Stimulated activated CD8-positive, alpha-beta memory T cell treated with anti-CD3 and anti-CD28 coated beads, Interleukin-15, amount 100 ng/mL, for 24 hours (primary cell): ENCODE measurements at places on chromosomes 4 and X.
A peak's percentile ranks its signal among the peaks of the same experiment; 100 is the strongest.

GRCh38 chrX:38516196-38516774 lies 45.1 kb upstream of the TSPAN7 start:
- no peak for DNase-seq

- peak; percentile 10 for DNase-seq
Observed at GRCh38 chr4:8409264-8410065, 31.1 kb downstream of the ACOX3 start.

DNA sequence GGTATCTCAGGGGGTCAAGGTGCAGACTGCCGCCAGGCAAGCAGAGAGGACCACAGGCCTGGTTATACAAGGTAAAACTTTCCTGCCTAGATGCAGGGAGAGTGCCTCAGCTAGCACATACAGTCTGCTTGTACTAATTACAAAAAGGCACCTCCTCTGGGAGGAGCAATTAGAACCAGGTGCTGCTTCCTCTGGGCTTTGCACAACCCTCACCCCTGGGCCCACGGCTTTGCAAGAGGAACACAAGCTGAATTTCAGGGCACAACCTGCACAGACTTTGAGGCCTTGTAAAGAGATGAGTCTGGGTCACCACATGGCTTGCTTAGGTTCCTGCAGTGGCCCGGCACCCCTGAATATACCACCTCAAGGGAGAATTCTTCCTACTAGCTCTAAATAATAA lies 9.2 kb upstream of the CITED1 start:
- no peak for DNase-seq

- no peak for DNase-seq
Observed at GRCh38 chr4:82382751-82383150, 9.0 kb upstream of the HNRNPD start.

- DNase-seq = no peak
Observed at GRCh38 chr4:1983846-1984405, 24.8 kb downstream of the NELFA start.

GRCh38 chrX:13658602-13659001 lies 5.7 kb downstream of the TCEANC start:
- no peak for DNase-seq

- DNase-seq = peak; percentile 55
Observed at GRCh38 chr4:52038103-52038912, at the start of gene SGCB. TSS of gene SGCB (minus strand) at chr4:52038299. CDS start at chr4:52038259, 40 bp downstream.

GRCh38 chr4:72449705-72450104 lies 119.3 kb downstream of the ADAMTS3 start:
- no peak for DNase-seq

DNA sequence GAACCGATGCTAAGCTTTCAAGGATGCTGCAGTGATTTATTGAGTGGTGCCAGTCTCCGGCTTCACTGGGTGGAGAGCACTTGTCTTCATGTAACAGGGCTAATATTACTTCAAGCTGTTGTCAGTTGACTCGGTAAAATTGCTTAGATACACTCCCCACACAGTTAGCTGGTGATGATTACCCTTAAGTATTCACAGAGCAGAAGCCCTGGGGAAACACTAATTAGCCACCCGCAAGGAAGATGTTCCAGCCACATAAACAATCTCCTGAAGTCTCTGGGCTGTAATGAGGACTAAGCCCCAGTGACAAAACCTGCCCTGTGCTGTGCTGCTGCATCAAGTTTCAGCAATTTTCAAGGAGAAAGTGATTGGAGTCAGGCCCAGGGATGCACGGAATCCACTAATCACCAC lies 37.3 kb upstream of the GK2 start:
- no peak for DNase-seq

DNA sequence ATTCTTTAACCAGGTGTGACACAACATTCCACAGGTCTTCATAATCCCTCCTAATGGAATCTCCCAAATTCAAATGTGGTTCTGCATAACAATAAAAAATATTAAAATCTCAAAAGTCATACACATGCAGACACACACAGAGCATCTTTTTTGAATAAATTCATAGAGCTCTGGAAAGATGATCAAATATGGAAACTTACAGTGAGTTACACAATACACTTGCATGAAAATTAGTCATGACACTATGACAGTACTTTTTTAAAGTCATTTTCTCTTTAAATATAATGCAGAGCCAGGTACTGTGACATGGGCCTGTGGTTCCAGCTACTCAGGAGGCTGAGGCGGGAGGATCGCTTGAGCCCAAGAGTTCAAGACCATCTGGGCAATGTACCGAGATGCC lies 38.9 kb downstream of the DDX60L start:
- no peak for DNase-seq

DNA sequence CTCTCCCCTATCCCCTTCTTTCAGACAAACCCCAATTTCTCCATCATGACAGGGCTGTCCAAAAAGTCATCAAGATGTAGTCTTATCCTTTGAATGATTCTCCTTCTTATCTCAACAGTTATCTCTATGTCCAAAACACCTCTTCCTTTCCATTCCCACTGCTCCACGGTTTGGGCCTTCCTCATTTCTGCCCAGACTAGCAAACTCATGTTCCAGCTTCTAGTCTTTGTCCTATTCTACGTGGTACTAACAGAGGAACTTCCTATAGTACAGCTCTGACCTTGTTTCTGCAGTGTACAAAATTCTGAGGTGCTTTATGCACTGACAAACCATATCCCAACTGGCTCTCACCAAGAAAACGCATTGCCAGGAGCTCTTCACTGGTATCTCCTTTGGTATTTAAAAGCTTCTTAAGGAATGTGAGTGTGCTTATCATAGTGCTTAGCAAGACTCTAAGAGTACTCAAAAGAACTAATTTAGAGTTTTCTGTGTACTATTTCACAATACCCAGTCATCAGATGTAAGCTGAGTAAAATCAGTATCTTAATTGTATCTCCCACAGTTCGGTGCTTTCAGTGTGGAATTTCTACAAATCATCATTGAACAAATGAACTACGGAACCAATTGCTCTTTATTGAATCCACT lies 65.5 kb downstream of the MAML3 start:
- DNase-seq = no peak

GRCh38 chrX:29376584-29376983 lies 789.3 kb downstream of the IL1RAPL1 start:
- DNase-seq = no peak

DNA sequence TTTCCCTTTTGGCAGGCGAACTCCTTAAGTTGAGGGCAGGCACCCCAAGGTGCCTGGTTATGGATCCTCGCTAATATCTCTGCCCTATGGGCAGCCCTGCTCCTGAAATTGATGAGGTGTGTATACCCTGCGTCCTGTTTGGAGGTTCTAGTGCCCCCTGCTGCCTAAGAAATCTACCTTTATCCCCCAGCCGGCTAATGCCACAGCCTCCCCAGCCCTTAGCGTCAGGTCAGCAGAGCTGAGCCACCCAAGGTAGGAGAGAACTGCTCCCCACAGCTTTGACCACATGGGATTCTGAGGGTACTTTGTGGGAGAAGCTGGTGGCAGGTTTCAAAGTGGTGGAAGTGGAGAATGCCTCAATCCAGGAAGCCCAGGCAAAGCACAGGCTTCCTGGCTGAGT lies 50.8 kb downstream of the ANAPC4 start:
- no peak for DNase-seq

GRCh38 chrX:153969125-153969903 lies 2.3 kb downstream of the HCFC1 start:
- DNase-seq = no peak

DNA sequence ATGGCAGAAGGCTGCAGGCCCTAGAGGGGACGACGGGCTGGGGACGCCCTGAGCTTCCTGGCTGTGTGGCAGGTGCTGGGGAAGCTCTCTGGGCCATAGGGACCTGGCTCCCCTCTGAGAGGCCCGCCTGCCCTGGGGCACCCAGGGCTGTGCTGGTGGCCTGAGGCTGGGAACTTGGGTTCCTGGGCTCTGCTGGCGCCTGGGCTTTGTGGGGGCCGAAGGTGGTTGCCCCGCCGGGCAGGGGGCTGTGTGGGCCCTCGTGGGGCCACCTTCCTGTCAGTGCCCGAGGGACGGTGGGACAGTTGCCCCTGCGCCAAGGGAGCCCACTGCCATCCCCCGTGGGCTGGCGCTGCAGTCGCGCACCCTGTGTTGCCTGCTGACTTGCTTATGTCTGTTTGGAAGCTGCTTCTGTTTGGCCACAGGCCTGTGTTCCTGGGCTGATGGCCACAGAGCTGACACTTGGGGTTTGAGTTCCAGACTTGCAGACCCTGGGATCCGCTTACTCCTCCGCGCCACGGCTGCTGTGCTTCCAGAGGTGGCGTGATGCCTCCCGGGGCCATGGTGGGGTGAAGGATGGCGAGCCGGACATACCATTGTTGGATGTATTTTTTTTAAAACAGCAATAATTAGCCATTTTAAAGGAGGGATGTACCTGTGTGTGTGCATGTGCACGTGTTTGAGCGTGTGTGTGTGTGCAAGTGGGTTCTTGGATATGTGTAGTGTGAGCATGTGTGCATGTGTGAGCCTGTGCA lies 8.5 kb downstream of the NAT8L start:
- DNase-seq = no peak

GRCh38 chr4:1376841-1377605 lies 29.2 kb downstream of the NKX1-1 start:
- DNase-seq = no peak

DNA sequence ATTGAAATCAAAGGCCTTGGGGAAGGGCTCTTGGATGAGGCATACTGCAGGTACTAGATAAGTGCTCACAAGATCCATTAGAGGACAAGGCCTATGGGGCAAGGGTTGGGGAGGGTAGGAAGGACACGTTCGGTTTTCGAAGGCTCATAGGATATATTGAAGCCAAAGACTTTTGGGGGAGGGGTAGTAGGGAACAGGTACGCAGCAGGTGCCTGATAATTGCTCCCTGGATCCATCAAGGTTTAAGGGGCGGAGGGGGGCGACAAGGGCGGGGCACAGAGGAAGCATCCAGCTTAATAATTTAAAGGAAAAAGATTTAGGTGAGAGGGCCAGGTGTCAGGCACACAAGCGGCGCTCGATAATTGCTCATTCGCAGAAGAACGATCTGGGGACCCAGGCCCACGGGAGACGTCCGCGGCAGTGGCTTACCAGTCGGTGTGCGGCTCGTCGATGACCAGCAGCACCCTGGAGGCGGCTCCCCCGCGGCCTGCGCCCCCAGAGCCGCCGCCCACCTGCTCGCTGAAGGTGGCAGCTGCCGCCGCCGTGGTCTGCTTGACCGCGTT lies 653 bp downstream of the SYN1 start:
- no peak for DNase-seq

GRCh38 chr4:52052475-52052780 lies 1.3 kb downstream of the SPATA18 start:
- DNase-seq = no peak

DNA sequence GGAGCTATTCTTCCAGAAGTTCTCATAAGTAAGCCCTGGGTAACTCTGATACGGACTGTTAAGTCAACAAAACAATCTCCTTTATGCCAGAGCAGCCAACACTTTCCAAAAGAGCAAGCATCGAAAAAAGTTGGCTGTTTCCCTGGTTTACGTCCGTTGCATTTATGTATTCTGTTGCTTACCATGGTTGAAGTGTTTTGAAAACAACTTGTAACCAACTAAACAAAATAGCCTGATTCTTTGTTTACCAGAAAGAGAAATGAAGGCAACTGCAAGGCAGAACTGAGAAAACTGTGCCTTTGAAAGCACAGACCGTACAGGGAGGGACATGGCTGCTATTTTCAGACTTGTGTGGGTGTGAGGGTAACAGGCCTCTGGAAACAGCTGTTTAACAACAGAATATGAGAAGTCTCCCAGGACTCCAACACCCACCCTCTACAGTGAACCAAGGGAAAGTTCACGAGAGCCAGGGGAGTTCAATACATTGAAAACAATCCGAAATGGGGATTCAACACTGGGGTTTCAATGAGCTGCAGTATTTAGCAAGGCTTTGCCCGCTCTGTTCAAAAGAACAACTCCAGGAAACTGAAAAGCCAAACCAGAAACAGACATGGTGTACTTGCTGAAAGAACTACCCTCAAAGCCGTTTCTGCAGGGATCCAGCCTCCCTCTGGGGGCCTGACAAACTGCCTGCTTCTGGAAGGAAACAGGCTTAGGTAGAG lies 95.8 kb upstream of the EGFL6 start:
- DNase-seq = no peak

GRCh38 chr4:47926667-47927258 lies 12.4 kb upstream of the NFXL1 start:
- DNase-seq = no peak

DNA sequence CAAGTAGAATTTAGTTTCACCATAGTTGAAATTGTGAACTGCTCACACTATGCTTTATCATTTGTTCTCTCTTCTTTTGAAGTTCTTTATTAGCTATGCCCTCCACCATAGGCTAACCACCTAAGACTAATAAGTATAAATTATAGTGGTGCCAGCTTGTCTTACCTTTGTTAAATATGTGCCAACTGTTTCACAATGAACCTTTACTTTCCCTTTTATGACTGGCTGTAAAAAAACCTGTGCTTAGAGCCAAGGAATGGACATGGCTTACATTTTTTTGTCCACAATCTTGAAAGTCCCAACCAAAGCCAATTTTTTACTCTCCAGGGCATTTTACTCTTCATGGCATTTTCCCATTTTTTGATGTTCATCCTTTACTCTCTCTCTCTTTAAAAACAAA lies 123.5 kb upstream of the LEF1 start:
- DNase-seq = no peak

GRCh38 chr4:43471950-43472349 lies 579.4 kb downstream of the GRXCR1 start:
- DNase-seq = no peak

GRCh38 chr4:76550966-76551780 lies 116.1 kb downstream of the SHROOM3 start:
- no peak for DNase-seq

DNA sequence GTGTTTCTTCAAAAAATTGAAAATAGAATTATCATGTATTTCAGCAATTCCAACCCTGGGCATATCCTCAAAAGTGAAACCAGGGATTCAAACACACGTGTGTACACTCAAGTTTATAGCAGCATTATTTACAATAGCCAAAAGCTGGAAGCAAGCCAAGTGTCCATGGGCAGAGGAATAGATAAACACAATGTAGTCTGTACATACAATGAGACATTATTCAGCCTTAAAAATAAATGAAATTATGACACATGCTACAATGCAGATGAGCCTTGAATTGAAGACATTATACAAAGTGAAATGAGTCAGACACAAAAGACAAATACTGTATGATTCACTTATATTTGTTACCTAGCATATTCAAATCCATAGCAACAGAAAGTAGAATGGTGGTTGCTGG lies 853.4 kb downstream of the STIM2 start:
- no peak for DNase-seq

DNA sequence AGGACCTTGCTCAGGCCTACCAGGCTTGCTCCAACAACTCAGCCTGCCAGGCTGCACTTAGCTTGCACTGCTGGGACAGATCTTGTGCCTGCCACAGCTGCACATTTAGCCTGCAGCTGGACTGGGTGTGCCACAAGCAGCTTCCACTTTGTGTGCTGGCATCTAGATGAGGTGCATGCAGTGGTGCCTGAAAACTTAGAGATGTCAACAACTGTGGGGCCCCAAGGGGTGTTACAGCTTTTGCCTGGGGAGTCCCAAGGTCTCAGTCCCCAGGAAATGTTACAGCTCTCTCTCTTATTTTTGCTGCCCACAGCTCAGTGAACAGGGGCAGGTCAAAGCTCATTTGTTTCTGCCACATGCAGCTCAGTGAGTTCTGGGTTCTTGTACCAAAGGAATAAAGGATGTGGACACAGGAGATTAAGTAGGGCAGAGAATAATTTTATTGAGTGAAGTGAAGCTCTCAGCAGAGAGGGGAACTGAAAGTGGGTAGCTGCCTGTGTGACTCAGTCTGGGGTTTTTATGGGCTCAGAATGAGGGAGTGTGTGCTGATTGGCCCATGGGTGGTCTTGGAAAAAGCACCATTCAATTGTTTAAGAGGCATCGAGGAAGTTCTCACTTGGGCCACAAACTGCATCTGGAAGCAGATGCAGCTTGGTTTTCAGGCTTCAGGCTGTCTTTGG lies 828.3 kb downstream of the TECRL start:
- DNase-seq = no peak
